Body of pancreas (tissue), 4 donors: ENCODE measurements at places on chromosomes 3 and 15. TPM values are rescaled to one million over a fixed set of nuclear protein-coding genes. Genes with fewer than 3 reads are reported as not detected.

SMCO1 gene
- total RNA-seq = not detected

KLHL6 gene
- 1.6 TPM for total RNA-seq

C3orf20 gene
- total RNA-seq = not detected

GRCh38 chr3:148075771-148076716 is 621.7 kb upstream of the AGTR1 start:
- no peak overlapping the region for H3K4me3 ChIP-seq
- H3K27ac ChIP-seq = no peak overlapping the region
- no peaks in the 10 kb centered on the region for H3K36me3 ChIP-seq
- no peaks in the 10 kb centered on the region for H3K27me3 ChIP-seq

DNA sequence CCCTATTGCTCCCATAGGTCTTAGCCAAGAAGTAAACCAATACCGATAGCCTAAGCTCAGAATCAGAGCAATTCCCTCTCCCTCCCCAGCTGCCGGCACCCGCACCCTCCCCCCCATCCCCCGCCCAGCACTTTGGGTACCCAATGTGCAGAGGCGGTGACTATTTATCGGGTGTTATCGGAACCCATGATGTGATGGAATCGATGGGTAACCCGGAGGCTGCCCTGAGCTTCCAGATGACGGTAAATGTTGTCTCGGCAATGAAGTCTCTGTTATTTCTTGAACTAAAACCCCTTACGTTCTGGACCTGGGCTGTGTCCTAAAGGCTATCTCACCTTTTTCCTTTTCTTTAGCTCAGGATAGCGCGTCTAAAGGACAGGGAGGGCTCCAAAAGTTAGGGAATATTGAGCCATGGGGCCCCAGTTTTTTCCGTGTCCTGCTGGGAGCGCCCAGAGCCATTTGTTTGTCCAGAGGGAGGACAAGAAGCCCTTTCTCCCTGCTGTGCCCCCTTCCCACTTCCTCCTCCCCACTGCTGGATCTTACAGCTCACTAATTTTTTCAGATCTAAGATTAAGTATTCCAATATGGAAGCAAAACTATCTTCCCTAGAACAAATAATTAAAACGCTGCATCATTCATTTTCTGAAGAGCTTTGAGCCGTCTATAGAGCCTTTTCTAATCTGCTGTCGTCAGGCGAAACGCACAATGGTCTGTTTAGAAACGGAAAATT is 1.5 kb downstream of the SLITRK3 start:
- peaks cover 41% of the 10 kb centered on the region for H3K4me1 ChIP-seq
- H3K27me3 ChIP-seq = peaks cover 39% of the 10 kb centered on the region
- no peaks in the 10 kb centered on the region for H3K36me3 ChIP-seq
- DNase-seq = no peak

ADGRG7 gene
- not detected for total RNA-seq

GRCh38 chr15:92665100-92665555 is 9.6 kb upstream of the FAM174B start:
- no peaks in the 10 kb centered on the region for H3K27me3 ChIP-seq
- H3K4me1 ChIP-seq = peaks cover 33% of the 10 kb centered on the region
- H3K27ac ChIP-seq = no peak overlapping the region

SCG5 gene
- 49.4 TPM for total RNA-seq

DNA sequence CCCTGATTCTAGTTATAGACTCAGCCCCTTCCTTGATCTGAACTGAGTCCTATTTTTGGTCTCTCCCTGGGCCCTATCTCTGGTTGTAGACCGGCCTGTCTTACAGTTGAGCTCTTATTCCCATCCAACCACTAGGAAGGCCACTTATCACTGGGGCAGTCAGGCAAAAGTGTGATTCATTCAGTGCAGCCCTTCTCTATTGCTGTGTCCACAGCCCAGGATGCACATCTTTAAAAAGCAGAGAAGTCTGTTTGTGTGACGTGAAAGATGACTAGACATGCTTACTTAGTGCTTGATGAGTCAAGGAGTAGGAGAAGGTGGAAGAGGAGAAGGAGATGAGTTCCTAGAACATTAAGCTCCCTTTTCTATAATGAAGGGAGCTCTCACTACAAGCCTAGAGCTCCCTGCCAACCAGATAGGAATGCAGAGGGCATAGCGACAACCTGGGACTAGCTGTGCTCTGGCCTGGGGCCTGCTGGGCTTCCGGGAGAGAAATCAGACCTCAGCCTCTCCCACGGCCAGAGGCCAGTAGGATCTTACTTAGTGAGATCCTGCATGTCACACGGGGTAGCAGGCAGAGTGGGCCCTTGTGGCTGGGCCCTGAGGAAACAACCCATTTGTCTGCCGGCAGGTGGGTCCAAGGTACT is 25.7 kb downstream of the INSYN1 start:
- H3K36me3 ChIP-seq = no peaks in the 10 kb centered on the region
- H3K27me3 ChIP-seq = no peaks in the 10 kb centered on the region
- no peak overlapping the region for H3K4me3 ChIP-seq
- no peak overlapping the region for H3K27ac ChIP-seq
- DNase-seq = no peak

- H3K4me3 ChIP-seq = no peak overlapping the region
- peaks cover 35% of the 10 kb centered on the region for H3K4me1 ChIP-seq
- no peak for DNase-seq
- H3K27ac ChIP-seq = no peak overlapping the region
- H3K27me3 ChIP-seq = no peaks in the 10 kb centered on the region
These were observed 25.6 kb downstream of the LYSMD4 start for GRCh38 chr15:99707473-99708270.

DNA sequence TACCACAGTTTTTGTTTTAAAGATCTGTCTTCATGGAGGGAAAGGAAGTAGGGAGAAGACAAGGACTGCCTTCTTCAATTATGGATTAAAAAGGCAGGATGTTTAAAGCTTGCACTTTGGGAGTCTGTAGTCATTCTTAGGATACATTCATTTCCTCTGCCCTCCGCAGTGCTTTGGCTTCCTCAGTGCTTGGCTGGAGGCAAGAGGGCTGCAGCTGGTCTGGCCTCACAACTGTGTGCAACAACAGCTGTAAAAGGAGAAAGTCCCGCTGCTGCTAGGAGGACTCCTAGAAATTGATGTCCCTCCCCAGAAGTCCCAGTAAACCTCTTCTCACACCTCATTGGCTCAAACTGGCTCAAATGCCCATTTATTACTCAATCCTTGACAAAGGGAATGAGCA is 54.4 kb upstream of the PPP2R3A start:
- no peaks in the 10 kb centered on the region for H3K36me3 ChIP-seq
- DNase-seq = no peak
- no peaks in the 10 kb centered on the region for H3K27me3 ChIP-seq
- no peak overlapping the region for H3K4me3 ChIP-seq

FSIP1 gene
- total RNA-seq = not detected

DNA sequence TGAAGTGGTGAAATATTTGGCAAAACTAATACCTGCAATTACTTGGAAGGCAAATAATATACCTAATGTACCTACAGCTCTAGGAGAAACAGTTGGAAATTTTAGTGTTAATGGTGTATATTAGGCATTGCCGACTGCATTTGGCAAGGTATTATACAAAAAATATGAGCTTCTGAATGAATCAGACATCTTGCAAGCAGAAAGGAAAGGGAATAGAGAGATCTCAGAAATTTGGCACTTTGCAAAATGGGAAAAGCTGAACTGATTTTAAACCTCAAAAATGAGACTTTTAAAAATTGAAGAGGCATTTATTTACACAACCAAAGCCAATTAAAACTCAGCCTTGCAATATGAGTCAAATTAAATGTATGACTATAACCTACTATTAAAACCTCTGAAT is 40.2 kb upstream of the C15orf61 start:
- H3K27ac ChIP-seq = no peak overlapping the region
- H3K4me1 ChIP-seq = no peaks in the 10 kb centered on the region
- no peaks in the 10 kb centered on the region for H3K36me3 ChIP-seq
- H3K27me3 ChIP-seq = no peaks in the 10 kb centered on the region

TGM5 gene
- not detected for total RNA-seq

CEMIP gene
- 1.6 TPM for total RNA-seq

GRCh38 chr3:188323067-188323842 is 169.3 kb downstream of the LPP start:
- peaks cover 12% of the 10 kb centered on the region for H3K4me1 ChIP-seq
- H3K27ac ChIP-seq = no peak overlapping the region
- H3K36me3 ChIP-seq = no peaks in the 10 kb centered on the region
- no peak overlapping the region for H3K4me3 ChIP-seq
- DNase-seq = no peak

GRCh38 chr15:35305946-35306345 is 220.9 kb upstream of the NANOGP8 start:
- no peak overlapping the region for H3K4me3 ChIP-seq
- no peaks in the 10 kb centered on the region for H3K36me3 ChIP-seq
- H3K4me1 ChIP-seq = peaks cover 3% of the 10 kb centered on the region
- no peak for DNase-seq
- H3K27me3 ChIP-seq = no peaks in the 10 kb centered on the region

DNA sequence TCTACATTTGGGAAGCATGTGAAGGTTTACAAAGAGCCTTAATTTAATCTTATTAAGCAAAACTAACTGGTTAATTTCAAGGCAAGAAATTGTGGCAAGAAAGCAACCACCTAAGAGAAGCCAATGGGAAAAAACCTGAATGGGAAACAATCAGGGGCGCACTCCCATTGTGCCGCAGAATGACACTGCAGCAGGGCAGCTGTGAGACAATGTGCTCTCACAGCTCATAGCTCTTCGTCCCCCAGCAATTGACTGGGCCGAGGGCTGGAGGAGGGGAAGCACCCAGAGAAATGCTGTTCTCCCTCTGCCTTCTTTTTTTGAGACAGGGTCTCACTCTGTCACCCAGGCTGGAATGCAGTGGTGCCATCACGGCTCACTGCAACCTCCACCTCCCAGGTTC is 93.3 kb upstream of the RAD18 start:
- no peak overlapping the region for H3K27ac ChIP-seq
- DNase-seq = no peak
- no peaks in the 10 kb centered on the region for H3K36me3 ChIP-seq

GRCh38 chr3:127342735-127343134 is 54.9 kb upstream of the PRR20G start:
- H3K4me1 ChIP-seq = peaks cover 8% of the 10 kb centered on the region
- no peaks in the 10 kb centered on the region for H3K36me3 ChIP-seq
- H3K4me3 ChIP-seq = no peak overlapping the region

STRA6 gene
- not detected for total RNA-seq

DNA sequence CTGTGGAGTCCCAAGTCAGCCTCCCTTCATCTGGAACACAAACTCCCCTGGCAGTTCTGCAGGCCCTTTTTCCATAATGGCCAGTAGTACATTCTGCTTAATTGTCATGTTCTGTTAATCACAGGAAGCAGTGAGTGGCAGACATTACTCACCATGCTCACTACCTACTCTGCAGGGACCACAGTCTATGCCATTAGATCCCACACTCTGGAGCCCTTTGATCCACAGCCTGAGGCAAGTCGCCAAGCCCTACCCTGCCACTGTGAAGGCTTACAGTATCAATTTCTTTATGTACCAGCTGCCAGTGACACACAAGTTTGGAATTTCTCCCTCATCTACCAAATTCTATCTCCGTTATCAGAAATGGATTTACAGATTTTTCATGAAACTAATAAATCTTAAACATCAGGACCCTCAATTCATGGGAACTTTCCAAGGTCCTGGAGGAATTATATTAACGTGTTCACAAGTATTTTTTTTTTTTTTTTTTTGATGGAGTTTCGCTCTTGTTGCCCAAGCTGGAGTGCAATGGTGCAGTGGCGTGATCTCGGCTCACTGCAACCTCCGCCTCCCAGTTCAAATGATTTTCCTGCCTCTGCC is 20.6 kb upstream of the WWTR1 start:
- H3K36me3 ChIP-seq = no peaks in the 10 kb centered on the region
- H3K27ac ChIP-seq = no peak overlapping the region
- H3K27me3 ChIP-seq = no peaks in the 10 kb centered on the region
- no peak overlapping the region for H3K4me3 ChIP-seq
- DNase-seq = no peak
- no peaks in the 10 kb centered on the region for H3K4me1 ChIP-seq

GRCh38 chr15:95043933-95044313 is 812.6 kb downstream of the MCTP2 start:
- no peak overlapping the region for H3K4me3 ChIP-seq

DNA sequence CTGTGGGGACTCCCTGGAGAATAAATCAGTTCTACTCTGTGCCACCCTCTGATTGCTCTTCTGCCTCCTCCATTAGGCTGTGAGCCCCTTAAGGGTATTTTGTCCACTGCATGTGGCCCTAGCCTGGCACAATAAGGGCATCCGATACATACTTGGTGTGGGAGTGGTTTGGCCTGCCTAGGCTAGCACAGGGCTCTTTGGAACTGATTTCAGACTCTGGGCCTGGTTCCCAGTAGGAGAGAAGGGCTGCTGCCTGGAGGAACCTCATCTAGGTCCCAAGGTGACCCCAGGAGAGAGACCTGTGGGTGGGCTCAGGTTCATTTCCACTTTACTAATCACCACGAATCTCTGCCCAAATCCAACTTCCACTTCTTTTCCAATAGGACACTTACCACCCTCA is 5.3 kb upstream of the CTDSPL start:
- DNase-seq = no peak
- no peak overlapping the region for H3K4me3 ChIP-seq
- no peak overlapping the region for H3K27ac ChIP-seq
- no peaks in the 10 kb centered on the region for H3K27me3 ChIP-seq

- H3K27ac ChIP-seq = no peak overlapping the region
- no peaks in the 10 kb centered on the region for H3K27me3 ChIP-seq
- DNase-seq = no peak
These were observed 424.1 kb upstream of the TPM1 start for GRCh38 chr15:62618432-62618831.

GRCh38 chr3:20608054-20608738 is 422.2 kb upstream of the SGO1 start:
- no peaks in the 10 kb centered on the region for H3K27me3 ChIP-seq
- no peak overlapping the region for H3K27ac ChIP-seq

DNA sequence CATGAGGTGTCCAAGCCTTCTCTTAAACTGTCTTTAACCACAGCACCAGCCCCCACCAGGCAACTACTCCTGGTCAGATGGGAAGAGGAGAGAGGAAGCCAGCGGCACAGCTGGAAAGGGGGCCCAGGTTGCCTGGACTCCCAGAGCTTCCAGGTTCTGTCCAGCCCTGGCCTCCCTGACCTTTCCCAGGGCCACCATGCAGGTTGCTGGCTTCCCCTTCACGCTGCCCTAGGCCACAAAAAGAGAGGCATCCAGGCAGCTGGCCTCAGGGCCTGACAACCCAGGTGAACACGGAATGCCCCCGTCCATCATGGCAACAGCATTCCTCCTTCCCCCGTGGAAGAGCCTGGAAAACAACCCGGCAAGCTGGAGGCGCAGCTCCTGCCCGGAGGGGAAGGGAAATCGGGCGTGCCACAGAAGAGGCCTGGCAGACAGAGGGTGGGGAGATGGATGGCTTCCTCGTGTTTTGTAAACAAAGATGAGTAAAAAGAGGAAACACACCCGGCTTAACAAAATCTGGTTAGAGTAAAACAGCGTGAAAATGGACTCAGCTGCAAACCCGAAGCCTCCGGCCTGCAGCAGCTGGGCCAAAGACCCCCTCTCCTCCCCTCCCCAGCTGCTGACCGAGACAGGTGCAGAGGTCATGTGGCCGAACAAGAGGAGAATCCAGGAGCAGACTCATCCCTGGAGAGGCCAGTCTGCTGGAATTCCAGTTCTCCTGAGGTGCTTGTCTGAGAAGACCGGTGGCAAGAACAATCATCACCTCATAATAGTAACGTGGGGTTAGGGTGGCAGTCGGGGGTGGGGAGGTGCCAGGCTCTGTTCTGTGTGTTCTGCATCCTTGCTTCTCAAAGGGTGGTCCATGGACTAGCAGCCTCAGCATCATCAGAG is 15.5 kb downstream of the BMF start:
- H3K27ac ChIP-seq = peak overlapping the region; percentile 64
- no peaks in the 10 kb centered on the region for H3K27me3 ChIP-seq
- H3K4me3 ChIP-seq = no peak overlapping the region

GRCh38 chr3:50592568-50592967 is 19.0 kb downstream of the CISH start:
- no peaks in the 10 kb centered on the region for H3K27me3 ChIP-seq
- no peak for DNase-seq
- no peaks in the 10 kb centered on the region for H3K36me3 ChIP-seq
- H3K4me1 ChIP-seq = peaks cover 51% of the 10 kb centered on the region
- H3K27ac ChIP-seq = no peak overlapping the region
